GM23248 (cell line): ENCODE measurements at places on chromosomes 3 and 15.
A peak's percentile ranks its signal among the peaks of the same experiment; 100 is the strongest.

- DNase-seq, result no peak
These were observed 124.7 kb upstream of the RBMS3 start for GRCh38 chr3:29156086-29156715.

DNA sequence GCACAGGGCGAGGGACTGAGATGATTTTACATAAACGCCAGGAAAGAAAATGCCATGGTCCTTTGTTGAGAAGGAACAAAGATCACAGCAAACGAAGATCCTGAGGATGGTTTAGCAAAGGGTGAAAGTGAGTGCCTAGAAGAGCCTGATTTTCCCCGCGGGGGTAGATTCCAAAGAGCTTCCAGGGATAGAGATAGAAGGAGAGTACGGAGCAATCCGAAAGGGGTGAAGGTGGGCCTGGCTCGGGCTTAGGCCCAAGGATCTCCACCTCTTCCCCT lies 977 bp downstream of the CDC25A start:
- peak; percentile 43 for DNase-seq

DNA sequence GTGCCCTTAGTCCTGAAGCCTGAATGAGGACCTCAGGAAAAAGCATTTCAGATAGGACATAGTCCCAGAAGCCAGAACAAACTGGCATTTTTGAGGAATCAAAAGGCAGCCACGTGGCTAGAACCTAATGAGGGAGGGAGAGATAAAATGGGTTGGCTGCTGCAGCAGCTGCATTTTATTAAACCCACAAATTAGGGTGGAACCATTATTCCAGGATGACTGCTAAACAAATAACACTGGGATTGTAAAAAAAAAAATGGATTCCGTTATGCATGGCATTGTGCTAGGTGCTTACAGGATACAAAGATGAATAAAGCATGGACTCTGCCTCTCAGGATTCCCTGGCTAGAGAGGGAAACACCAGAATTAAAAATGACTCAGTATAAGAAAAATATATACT lies 141.5 kb downstream of the SATB1 start:
- DNase-seq, result no peak

DNA sequence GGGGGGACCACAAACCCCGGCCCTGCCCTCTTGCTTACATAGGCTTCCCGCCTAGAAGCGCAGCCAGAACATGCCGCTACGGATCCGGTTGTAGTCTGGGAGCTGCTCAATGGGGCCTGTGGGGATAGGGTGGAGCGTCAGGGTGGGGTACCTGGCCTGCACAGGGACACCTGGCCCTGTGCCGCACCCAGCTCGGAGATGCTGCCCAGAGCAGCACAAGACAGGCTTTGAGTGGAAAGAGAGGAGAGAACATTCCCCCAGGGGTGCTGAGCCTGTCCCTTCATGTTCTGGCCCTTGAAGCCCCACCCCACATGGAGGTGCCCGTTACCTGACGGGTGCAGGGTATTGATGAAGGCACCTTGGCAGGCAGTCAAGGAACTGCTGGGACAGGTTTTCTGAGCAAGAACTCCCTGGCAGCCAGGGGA lies 4.0 kb upstream of the COL7A1 start:
- DNase-seq, result no peak

- peak; percentile 63 for DNase-seq
These were observed 162.9 kb upstream of the PDZRN3 start for GRCh38 chr3:73787620-73788019.

DNA sequence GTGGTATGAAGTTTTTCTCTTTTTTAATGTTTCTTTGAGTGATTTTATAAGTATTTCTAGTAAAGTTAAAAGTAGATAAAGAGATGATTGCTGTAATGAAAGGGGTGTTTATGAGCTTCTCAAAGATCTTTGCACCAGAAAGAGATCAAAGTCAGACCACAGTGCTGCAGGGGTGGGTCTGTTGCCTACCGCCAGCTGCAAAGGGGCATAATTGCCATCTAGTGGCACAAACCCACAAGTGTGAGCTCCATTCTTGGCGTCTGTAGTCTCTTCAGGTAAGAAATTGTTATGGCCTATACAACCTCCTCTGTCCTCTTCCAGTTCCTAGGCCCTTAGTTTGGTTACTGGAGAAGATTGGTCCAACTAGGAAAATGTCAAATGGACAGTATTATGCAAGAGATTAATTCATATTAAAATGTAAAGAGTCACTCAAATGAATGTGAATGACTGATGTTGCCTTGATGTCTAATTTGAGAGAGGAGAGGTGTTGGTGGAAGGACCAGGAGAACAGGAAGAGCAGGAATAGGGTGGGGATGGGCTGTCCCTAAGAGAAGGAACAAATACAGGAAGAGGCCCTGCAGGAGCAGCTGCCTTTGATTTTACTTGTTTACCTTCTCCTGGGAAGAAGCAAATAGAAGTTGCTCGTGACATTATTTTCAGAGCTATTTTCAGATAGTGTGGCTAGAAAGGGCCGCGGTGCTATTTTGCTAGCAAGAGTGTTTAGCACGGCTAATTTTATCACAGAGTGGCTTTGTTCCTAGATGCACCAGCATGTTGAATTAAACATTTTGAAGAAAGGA lies 53.0 kb upstream of the GSK3B start:
- DNase-seq, result no peak

DNA sequence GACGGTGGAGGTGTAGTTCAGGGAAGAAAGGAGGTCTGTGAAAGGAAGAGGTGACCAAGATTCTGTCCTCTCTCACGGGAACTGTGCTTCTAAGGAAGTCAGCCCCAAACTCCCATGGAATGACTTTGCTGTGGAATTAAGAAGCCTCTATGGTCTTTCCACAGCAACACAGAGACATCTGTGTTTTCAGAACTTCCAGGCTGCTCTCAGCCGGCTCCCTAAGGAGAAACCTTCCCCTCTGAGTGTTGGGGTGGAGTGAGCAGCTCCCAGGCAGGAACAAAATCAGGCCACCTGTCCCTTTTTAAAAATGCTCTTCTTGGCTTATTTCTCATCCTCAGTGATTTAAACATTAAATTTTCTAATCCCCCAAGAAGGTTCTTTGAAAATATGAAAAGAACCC lies 53.3 kb upstream of the SNRK start:
- DNase-seq, result no peak

DNA sequence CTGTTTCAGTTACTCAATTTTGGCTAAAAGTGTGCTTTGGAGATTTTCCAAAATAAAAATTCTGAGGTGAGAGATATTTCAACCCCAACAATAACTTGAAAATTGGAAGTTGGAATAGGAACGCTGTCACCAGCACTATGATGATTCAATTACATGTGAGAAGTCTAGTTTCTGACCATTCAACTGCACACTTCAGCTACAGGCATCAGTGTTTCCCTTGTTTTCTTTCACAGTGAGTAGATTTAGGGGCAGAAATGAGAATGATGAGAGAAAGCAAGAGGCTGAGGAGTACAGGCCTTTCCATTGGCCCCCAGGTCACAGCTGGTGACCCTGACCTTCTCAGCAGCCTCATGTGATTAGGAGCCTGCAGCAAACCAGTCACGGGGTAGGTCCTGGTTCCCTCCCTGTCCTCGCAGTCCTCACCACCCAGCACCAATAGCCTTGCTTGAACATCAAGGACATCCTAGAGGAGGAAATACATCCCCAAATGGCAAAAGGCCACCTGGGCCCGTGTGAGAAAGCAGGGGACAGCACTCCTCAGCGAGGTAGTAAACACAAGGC lies 10.0 kb upstream of the FILIP1L start:
- DNase-seq, result no peak

DNA sequence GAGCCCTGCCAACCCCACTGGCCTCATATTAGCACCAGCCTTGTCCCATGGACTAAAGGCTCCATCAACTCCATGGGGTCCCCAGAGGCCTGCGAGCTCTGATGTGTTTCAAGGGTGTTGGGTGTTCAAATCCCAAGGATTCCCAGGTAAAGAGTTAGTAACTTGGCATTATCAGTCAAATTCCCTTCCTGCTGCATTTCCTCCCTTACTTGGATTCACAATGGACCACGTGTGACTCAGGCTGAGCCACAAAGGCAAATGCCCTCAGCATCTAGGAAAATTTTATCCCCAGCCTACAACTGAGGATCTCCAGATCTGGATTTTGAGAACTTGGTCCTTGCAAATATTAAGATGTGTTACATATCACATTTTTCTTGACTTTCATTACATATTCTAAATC lies 58.8 kb downstream of the GADL1 start:
- peak; percentile 3 for DNase-seq

GRCh38 chr3:101268971-101269671 lies 51.3 kb downstream of the IMPG2 start:
- DNase-seq, result no peak

- DNase-seq, result no peak
These were observed 90.9 kb upstream of the NEO1 start for GRCh38 chr15:72961346-72961745.

GRCh38 chr3:101995371-101996046 lies 146.2 kb downstream of the NFKBIZ start:
- DNase-seq, result peak; percentile 59

- DNase-seq, result no peak
These were observed 39.3 kb downstream of the SLITRK3 start for GRCh38 chr3:165156757-165157420.

GRCh38 chr15:65132878-65133547 lies 595 bp downstream of the PDCD7 start:
- peak; percentile 83 for DNase-seq

DNA sequence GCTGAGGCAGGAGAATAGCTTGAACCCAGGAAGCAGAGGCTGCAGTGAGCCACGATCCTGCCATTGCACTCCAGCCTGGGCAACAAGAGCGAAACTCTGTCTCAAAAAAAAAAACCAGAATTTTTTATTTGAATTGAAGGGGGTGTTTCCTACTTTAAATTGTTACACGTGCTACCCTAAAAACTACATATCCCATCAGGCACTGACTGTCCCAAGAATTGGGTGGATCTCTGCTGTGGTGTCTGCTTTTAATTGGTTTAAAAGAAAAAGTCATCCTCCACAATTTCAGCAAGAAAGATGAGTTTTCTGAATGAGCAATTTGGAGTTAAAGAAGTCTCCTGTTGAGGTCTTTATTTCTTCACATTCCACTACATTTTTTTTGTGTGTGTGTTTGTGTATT lies 2.1 kb downstream of the PDIA3 start:
- peak; percentile 67 for DNase-seq

DNA sequence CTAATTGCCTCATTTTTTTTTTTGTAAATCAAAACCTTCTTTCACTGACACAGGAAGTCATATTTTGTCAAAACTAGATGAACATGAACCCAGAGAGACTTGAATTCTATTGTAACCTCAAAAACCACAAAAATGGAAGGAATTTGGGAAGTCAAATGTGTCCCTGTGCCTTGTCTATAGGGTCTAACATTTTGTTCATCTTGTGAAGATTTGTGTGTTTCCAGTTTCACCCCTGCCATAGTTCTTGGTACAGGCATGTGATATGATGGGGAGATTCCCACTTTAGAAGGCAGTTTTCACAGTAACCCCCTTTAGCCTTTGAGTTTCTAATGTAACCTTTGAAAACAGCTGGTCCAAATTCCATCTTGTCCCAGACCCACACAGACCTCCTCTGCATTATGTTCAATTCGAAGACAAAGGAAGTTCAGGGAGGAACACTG lies 318.5 kb upstream of the ADAMTS9 start:
- peak; percentile 23 for DNase-seq

DNA sequence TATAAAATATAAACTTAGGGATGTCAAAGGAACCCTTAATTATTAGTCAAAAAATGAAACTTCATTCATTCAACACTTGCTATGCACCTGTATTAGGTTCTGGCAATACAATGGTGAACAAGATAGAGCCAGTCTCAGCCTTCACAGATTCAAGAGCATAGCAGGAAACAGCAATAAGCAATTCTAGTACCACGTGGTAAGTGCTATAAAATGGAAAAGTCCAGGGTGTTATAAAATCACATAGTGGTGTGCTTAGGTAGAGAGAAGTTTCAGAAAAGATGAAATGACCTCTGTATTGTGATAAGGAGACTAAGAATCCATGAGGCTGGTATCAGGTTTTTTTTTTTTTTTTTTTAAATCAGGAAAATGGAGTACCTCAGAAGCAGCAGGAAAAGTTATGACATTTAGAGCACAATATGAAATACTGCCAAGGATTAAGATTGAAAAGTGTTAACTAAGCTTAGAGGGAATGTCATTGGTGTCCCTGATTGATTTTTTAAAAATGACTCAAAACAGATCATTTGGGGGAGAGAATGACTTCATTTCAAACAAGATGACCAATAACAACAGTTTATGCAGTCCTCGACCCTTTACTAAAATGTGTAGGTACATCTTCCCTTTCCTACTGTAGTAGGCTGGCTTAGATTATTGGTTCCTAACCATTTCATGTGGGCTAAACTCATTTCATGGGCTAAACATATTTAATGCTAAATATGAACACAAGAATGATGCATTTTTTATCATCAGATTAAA lies 5.0 kb downstream of the TOMM70 start:
- no peak for DNase-seq

DNA sequence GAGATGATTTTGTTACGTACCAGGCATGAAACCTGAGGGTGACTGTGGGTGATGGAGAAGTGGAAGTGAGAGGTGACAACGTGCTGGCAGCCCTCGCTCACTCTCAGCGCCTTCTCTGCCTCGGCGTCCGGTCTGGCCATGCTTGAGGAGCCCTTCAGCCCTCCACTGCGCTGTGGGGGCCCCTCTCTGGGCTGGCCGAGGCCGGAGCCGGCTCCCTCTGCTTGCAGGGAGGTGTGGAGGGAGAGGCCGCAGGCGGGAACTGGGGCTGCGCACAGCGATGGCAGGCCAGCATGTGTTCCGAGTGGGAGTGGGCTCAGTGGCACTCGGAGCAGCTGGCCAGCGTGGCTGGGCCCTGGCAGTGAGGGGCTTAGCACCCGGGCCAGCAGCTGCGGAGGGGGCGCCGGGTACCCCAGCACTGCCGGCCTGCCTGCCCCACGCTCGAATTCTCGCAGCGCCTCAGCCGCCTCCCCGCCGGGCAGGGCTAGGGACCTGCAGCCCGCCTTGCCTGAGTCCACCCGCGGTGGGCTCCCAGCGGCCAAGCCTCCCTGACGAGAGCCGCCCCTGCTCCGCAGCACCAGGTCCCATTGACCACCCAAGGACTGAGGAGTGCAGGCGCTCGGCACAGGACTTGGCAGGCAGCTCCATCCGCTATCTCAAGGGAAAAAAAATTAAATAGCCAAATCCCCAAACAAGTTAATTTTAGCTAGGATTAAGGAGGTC lies 29.7 kb upstream of the MYRIP start:
- no peak for DNase-seq

DNA sequence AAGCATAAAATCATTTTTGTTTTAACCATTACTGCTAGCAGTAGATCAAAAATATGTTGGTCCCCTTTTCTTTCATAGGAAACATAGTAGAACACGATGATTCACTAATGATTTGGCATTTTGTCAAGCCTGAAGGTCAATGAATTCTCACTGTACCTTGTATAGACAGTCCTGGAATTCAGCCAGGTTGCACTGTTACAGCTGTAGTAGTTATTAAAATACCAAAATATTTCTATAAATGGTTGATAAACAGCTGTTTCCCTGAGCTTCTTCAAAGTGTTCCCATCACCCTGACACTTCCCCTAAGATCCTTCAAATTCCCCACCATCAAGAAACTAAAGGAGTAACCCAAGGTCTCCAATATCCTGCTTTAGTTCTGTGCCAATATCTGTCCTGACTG lies 200.9 kb downstream of the ATP8B4 start:
- peak; percentile 12 for DNase-seq

DNA sequence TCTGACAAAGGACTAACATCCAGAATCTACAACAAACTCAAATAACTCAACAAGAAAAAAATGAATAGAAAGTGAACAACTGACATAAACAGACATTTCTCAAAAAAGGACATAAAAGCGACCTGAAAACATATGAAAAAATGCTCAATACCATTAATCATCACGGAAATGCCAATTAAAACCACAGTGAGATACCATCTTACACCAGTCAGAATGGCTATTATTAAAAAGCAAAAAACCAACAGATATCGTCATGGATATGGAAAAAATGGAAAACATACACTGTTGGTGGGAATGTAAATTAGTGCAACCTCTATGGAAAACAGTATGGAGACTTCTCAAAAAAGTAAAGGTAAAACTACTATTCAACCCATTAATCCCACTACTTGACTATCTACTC lies 53.3 kb downstream of the ZNF385D start:
- no peak for DNase-seq
